Hematopoietic multipotent progenitor cell treated with erythropoietin and hydrocortisone succinate and interleukin-3 and kit ligand, for 6 days (in vitro differentiated cells): ENCODE measurements at places on chromosomes 16 and 17.

- no peak for DNase-seq
Measured at GRCh38 chr16:68041783-68042182, 18.7 kb downstream of the DUS2 start.

DNA sequence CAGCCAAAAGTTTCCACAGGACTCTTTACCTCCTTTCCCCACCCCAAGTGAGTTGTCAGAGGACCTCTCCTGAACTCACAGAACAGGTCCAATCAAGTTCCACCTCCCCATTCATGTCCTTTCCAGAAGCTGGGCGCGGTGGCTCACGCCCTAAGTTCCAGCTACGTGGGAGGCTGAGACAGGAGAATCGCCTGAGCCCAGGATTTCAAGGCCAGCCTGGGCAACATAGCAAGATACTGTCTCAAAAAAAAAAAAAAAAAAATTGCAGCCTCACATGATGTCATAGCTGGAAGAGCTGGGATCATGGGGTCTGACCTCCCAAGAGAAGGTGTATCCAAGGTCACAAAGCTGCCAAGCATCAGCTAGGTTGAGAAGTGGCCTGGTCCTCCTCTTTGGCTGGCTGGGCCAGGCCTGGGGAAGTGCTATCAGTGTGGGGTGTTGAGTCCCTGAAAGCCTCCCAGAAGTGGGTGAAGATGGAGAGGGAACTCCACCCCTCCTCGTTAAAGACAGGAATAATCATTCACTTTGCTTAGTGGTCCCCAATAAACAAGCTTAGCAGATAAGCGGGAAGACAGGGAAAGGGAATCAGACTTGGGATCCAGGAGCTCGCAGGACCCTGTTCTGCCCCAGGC, 5.5 kb upstream of the MNT start:
- no peak for DNase-seq

GRCh38 chr16:51045794-51046193, 105.3 kb downstream of the SALL1 start:
- no peak for DNase-seq

- DNase-seq = no peak
Measured at GRCh38 chr16:19892902-19893301, 8.3 kb upstream of the GPRC5B start.

DNA sequence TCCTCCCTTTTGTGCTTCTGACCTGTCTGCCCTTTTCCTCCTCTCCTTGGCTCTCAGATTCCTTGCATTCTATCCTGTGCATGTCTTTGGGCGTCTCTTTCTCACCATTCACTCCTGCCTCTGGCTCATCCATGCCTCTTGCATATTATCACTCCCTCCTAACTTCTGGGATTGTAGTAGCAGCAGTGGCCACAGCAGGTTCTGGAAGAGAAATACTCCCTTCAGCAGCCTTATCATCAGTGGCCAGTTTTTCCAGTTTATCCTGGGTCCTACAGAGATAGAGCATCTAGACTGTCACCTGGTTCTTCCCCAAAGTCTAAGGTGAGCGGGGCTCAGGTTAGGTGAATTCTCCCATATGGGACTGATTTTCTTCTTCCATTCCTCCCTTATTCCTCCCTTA, 354.0 kb upstream of the CCL2 start:
- no peak for DNase-seq

- peak; percentile 64 for DNase-seq
Measured at GRCh38 chr17:12545877-12546513, 119.7 kb upstream of the MYOCD start.

GRCh38 chr16:82011199-82011641, at the start of gene SDR42E1:
Gene SDR42E1, minus strand, starts transcription at chr16:82011470. Its CDS starts 10,612 bp downstream, at chr16:82000858.
- DNase-seq = peak; percentile 30

- DNase-seq = no peak
Measured at GRCh38 chr17:19448341-19449268, 37.6 kb downstream of the RNF112 start.

DNA sequence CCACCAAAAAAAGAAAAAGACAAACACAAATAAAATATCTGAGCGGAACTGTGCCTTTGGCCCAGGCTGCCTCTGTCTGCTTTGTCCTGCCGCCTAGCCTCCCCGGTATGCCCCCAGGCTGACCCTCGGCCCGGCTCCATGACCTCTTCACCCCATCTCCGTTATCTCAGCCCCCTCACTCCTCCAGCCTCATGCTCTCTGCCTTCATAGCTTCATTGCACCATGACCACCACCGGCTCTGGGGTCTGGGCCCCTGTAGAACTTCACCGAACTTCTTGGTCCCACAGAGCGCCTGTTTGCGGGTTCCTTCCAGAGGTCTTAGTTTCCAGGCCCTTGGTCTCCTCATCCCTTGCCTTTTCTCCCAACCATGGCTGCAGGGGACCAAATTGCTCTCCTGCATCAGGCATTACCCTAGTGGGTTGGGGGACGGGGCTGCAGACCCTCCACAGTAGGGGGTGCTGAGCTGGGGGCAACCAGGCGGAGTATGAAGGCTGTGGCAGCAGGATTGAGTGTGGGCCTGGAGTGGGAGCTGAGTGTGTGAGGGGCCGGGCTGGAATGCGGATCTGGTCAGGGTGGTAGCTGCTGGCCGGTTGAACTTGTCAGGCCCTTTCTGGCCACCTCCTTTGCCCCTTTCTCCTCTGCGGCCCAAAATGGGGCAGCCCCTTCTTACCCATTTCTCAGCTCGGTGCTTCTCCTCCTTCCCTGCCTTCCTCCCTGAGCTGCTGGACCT, 6.9 kb downstream of the HIRIP3 start:
- DNase-seq = no peak

DNA sequence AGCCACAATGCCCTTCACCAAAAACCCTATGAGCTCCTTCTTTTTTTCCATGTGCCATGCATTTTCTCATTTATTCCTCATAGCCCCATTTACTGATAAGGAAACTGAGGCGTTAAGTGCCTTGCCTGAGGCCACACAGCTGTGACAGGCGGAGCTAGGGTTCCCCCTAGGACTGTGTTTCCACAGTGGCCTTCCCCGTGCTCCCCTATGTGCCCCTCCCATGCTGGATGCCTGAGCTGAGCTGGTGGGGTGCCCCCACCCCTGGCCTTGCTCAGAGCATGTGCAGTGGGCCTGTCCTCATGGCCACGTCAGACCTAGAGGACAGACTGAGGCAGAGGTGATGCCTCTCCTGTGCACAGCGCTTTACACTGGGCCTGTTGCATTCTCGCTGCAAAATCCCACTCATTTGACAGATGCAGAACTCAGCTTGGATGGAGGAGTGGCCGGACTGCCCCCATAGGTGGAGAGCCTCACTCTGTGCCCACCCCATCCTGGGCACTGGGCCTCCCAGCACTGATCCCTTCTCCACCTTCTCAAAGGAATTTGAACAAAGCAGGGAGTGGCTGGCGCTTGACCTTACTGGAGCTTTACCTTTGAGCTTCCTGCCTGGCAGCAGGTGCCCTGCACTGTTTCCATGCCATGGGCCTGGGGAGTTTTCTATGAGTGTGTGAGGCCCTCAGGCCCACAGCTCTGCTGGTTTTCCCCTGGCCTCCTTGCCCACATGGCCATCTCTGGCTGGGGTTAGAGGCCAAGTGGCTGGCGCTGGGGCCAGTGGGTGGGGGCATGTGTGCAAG, 2.6 kb downstream of the MAP2K3 start:
- no peak for DNase-seq

GRCh38 chr17:17641621-17642409, 39.4 kb upstream of the RAI1 start:
- DNase-seq = peak; percentile 89

GRCh38 chr16:58264961-58265479, 29.8 kb downstream of the PRSS54 start:
- DNase-seq = peak; percentile 90

DNA sequence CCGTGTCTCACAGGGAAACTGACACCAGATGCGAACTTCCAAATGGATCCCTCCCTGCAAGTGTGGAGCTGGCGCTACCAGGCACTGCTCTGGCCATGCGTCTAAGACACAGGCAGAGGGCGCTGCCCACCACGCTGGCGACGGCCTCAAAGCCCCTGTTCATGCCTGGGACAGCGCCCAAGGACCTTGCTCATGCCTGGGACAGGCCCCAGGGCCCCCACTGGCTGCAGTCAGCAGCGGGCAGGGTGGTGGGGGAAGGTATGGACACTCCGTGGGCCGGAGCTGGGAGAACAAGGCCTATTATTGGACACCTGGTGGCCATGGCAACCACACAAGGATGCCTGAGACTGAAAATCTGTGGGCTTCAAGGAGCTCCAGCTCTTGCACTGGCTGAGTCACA, 8.8 kb downstream of the ZG16B start:
- peak; percentile 83 for DNase-seq

DNA sequence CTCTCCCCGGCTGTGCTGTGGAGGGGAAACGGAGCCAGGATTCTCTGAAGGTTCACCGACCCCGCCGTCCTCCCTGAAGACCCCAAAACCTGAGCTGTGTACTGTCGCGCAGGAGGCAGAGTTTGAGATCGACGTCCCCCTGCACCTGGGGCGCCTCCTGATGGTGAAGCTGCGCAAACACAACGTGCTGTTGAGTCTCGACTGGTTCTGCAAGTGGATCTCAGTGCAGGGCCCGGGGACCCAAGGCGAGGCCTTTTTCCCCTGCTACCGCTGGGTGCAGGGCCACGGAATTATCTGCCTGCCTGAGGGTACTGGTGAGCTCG, 62.6 kb upstream of the TEKT1 start:
- DNase-seq = peak; percentile 50

- DNase-seq = peak; percentile 35
Measured at GRCh38 chr17:45016823-45017222, 34.6 kb downstream of the DCAKD start.

DNA sequence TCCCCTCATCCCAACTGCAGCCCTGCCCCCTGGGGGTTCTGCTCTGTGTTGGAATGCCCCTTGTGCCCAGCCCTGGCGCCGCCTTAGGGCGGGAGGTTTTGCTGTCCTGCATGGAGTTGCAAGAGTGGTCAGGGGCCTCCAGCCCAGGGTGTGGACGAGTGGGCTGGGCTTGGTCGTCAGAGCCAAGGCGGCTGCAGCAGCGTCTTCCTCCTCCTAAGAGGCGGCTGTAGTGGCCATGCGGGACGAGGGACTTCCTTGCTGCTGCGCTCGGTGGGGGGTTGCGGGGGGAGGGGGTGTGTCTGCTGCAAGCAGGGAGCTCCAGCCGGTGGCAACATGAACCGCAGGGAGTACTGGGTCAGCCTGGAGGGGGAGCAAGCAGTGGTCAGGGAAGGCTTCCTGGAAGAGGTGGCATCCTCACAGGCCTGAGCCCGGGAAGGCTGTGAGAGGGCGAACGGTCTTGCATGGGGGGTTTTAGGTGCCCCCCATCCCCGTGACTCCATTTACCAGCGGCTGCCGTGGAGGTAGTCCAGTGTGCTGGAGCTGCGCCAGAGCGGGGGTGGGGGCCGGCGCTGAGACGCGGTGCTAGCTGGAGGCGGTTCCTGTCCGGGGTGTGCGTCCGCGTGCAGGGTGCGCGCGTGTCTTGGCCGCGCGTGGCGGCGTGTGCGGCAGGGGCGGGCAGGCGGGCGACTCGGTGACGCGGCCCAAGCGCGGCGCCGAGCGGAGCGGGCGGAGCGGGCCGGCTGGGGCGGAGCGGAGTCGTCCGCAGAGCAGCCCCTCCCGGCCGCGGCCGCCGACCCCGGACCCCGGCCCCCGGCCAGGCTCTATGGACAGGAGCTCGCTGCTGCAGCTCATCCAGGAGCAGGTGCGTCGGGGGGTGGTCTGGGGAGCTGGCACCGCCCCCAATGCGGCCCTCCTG, at the start of gene RHBDL1:
TSS of gene RHBDL1 (plus strand) at position 704 of the 916 bp plus-strand sequence. CDS start at position 824, 120 bp downstream.
- peak; percentile 47 for DNase-seq

- no peak for DNase-seq
Measured at GRCh38 chr17:34237458-34237857, 17.6 kb upstream of the CCL2 start.

DNA sequence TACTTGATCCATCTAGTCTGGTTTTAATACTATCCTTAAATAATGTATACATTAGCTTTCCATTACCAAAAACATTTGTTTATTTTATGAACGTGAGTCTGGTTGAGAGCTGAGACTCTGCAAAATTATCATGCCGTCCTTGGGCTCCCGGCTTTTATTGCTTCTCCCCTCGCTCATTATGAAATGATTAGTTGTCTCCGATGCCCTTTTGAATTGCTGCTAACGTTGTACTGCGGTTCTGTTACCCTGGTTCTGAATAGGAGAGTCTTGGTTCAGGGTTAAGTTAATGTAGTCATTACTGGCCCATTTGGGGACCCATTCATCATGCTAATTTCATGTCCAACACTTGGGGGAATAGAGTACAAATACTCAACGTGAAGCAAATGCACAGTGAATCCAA, 12.8 kb downstream of the XYLT1 start:
- DNase-seq = no peak

DNA sequence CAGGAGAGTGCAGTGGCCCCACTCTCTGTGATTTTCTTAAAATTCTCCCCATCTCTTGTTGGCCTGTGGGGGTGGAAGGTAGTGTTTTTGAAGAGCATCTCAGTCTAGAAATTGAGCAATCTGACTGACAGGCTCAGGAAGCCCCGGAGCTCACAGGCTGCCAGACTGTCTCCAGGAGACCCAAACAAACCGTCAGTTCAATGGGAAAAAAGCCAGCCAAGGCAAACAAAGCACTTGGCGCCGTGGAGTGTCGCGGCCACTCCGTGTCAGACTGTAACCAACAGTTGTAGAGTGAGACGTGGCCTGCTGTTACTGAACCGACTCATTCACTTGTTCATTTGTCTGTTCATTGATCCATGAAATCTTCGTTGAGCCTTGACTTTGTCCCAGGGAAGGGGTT, 33.7 kb downstream of the RGS9 start:
- DNase-seq = no peak

DNA sequence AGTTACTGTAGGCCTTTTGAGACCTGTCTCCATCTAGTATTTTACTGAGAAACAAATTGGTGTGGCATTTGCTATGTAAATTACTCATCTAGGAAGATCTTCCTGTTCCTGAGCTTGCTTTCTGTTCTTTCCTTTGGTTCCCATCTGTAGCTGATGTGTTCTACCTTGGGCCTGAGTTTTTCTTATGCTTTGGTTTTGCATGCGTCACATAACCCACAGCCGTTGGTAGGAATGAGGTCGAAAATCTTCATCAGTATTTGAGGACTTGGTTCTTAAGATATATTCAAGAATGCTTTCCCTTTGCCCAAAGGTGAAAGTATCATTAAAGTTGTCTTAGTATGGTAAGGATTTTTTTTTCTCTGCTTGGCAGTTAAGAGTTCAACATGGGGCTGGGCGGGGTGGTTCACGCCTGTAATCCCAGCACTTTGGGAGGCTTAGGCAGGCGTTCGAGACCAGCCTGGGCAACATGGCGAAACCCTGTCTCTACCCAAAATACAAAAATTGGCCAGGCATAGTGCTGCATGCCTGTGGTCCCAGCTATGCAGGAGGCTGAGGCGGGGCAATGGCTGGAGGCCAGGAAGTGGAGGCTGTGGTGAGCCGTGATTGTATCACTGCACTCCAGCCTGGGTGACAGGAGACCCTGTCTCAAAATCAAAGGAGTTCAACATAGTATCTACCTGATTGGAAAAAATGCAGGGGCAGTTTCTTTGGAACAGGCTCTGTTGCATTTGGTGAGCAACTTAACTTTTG, 28.8 kb downstream of the IST1 start:
- DNase-seq = no peak
